Stimulated activated CD8-positive, alpha-beta memory T cell treated with anti-CD3 and anti-CD28 coated beads, Interleukin-7, amount 100 ng/mL, for 4 hours (primary cell): ENCODE measurements at places on chromosomes 16 and 17.

- DNase-seq, result no peak
Observed at GRCh38 chr17:77862890-77863813, 95.4 kb upstream of the TNRC6C start.

- no peak for DNase-seq
Observed at GRCh38 chr16:72837846-72838585, 209.9 kb downstream of the ZFHX3 start.

GRCh38 chr17:43634591-43635125, 27.1 kb downstream of the MEOX1 start:
- no peak for DNase-seq

GRCh38 chr16:57663917-57664661, 4.0 kb upstream of the ADGRG3 start:
- no peak for DNase-seq
